Right renal cortex interstitium (tissue), 3 donors: ENCODE measurements at places on chromosomes 4 and X. TPM values are rescaled to one million over a fixed set of nuclear protein-coding genes. Genes with fewer than 3 reads are reported as not detected.

DNA sequence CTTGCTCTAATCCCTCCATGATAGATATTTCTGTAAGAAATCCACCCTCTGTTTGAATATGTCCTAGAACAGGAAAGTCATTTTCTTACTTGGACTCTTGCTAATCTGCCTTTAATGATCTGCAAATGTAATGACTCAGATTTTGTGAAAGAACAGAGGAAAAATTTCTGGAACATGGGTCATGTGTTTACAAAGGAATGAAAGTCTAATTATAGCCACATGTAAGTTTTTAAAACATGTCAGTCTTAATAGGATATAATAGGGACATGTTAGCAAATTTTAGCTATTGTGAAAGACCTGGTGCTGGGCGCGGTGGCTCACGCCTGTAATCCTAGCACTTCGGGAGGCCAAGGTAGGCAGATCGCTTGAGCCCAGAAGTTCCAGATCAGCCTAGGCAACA, 47.6 kb downstream of the GRK4 start:
- no peak for DNase-seq

GRCh38 chrX:117839544-117839943, 277.1 kb downstream of the KLHL13 start:
- DNase-seq = no peak

DNA sequence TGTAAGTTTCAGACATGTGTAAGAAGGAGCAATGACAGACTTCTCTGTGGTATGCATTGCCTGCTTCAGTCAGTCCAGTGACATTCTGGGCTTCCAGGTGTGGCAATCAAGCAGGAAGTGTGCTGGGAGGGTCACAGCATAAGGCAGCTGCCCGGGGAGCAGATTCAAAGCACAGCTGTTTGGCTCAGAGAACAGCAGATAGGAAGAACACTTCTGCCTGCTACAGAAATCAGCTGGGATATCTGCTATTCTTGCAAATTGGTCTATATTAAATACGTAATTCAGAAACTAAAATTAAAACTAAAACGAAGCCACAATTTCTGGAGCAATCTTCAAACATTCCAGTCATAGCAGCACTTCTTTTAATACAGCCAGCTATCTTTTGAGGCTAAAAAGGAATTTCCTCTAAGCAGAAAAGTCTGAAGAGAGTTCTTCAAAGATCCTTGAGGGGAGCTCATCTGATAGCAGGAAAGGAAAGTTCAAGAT, 47.5 kb upstream of the GALNT7 start:
- DNase-seq = no peak

DNA sequence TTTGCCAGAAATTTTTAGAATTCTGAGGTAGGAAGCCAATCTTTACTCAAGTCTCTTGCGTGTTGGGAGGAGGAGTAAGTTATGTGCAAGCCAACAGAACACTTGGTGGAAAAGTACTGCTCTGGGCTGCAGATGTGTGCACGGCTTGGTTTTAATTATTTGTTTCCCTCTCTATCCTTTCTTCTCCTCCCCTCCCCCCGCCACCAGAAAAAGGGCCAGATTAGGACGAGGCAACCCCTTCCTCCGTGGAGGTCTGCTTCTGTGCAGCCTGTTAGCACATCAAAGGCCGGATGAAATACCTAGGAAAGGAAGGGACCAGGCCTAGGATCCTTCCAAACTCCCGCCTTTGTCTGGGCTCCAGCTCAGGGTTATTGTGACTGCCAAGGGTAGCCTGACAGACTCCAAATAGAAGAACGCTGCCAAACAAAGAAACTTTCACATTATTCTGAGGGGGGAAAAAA, 1.0 kb upstream of the PGRMC1 start:
- DNase-seq = no peak

GRCh38 chrX:131558562-131558961, 14.7 kb downstream of the OR13H1 start:
- DNase-seq = no peak

DNA sequence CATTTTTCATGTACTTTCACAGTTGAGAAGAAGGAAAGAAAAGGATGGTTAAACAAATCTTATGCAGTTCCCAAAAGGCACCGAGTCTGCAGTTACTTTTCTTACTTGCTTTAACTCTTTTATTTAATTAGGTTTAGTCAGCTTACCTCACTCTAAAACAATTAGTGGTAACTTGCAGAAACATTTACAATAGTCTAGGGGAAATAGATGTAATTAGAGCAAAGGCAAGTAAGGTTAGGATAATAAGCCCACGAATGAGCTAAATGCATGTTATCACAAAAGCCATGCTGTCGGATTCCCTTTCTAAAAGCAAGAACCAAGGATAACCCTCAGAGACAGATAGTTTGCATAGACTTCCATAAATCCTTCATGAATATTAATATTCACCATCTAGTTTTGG, 82.0 kb upstream of the VCX2 start:
- DNase-seq = no peak

- DNase-seq = no peak
Measured at GRCh38 chrX:53584891-53585290, 101.6 kb downstream of the HUWE1 start.

DNA sequence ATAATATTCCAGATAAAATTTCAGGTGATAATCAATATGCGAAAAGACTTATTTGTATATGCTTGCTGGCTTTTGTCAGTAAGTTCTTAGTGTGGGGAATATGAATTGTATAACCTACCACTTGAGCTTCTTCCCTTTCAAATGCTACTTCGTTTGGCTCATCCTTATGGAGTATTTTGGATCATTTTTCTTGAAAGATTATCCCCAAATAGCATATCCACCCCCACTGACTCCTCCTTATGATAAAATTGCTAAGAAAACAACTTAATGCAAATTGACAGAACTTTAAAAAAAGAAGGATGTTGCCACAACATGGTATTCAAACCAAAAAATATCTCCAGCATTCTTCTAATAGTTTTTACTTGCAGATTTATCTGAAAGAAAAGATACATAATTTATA, 393.3 kb downstream of the PPP3CA start:
- no peak for DNase-seq

DNA sequence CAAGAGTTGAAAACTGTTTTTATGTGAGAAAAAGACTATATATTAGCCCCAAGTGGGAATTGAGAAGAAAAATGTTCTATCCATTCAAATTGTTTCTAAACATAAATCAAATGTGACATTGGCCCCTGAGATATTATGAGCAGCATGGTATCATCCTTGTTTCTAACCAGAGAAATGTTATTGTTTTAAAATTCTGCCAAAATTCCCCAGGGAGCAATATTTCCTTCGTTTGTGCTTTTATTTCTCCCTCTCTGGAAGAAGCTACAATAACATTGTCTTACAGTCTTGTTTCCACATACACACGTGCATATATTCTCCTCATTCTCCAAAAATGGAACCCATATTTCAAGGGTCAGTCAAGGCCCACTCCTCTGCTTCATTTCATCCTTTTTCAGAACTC, 46.7 kb downstream of the MAGEB17 start:
- DNase-seq = no peak

DNA sequence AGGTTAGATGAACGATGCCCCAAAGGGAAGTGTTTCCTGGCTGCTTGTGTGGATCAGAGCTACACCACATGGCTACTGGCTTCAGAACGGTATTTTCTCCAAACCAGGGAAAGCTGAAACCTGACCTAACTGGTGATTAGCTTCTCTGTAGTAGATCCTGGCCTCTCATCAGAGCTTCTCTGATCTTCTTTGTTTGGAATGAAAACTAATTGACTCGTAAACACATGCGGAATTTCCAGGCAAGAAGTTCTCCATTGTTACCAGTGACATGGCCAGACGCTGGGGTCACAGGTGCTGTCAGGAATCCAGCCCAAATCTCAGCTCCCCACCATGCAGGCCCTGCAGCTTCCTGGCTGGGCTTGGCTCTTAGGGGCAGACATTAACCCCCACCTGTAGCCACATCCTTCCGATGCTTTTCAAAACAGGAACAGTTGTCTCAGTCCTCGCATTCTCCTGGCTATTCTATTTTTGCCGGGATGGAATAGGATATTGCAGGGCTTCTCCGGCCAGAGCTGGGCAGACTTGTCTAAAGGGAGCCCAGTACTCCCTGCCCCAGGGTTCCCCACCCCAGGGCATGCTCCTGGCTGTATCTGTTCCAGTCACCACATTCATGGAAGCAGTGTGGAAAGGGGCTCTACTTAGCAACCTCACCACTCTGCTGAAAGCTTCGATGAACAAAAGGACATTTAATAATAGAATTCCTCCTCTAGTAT, 305.4 kb upstream of the F9 start:
- DNase-seq = no peak

DNA sequence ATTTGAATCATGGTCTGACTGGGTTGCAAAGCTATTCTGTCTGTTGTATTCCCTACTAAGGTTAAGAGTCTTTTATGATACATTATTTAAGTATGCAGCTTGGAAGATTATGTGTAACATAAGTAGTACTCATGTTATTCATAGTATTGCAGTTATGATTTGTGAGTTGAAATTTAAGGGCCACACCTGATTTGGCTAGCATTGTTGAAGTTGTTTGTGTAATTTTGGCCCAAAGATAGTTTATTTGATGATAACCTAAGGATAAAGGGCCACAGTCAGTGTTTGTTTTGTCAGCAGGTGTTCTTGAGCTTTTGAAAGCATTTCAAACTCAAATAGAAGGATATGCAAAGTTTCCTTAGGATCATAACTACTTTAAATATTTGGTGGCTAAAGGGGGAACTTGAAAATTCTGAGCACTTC, 38.9 kb downstream of the NUDT9 start:
- no peak for DNase-seq

GRCh38 chr4:123628288-123628687, 231.7 kb downstream of the SPRY1 start:
- no peak for DNase-seq

DNA sequence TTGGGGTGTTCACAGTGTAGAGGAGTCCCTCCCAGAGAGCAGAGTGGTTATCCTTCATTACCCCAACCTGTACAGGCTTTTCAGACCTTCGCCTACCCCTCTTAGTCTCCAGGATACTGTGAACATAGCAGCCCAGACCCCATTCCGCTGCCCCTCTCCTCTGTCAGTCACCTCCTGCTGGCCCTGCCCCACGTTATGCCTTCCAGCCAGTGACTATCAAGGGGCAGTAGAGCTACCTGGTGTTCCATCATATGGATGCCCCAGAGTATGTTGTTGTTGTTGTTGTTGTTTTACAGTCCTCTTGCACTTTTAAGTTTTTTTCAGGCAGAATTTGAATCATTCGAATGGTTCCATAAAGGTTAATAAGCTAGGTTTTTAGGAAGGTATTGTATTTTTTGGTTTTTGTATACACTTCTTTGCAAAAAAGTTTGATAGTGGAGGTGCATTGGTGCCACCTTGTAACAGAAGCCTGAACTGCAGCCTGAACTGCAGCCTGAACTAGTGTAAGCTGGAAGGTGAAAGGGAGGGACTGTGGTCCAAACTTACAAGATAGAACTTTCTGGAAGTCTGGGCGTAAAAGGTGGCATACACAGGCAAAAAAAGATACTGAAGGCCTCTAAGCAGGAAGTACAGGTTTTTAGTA, 101.4 kb upstream of the RAB40AL start:
- no peak for DNase-seq

GRCh38 chr4:52103319-52103718, 52.2 kb downstream of the SPATA18 start:
- DNase-seq = no peak

- no peak for DNase-seq
Measured at GRCh38 chrX:116749943-116750342, 287.2 kb upstream of the CT83 start.

GRCh38 chrX:134025986-134026545, 40.7 kb upstream of the GPC3 start:
- no peak for DNase-seq

DNA sequence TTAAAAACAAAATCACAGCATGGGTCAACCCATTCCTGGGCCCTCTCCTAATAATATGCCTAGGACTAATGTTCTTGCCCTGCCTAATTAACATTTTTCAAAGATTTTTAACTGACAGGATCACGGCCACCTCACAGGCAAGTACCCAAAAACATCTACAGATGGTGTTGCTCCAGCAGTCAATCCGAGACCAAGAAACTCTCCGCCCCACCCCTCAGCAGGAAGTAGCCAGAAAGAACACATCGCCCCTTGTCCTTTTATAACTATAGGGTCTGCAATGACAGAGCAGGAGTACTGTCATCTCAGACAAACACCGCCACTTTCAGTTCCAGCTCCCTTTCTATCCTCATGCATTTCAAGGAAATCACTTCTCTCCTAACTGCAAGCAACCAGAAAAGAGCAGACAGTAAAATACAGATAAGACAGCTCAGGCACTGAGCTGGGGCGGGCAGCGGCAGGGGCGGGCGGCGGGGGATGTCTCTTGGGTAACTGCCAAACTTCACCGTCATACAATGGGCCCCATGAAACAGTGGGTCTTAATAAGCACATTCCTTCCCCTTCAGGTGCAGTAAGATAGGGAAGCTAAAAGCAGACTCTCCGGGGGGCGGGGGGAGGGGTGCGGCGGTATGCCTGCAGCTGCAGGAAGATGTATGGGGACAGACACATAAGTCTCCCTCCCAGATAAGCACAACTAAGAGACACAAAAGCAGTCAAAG, 67.4 kb downstream of the ZNF182 start:
- DNase-seq = no peak

- DNase-seq = no peak
Measured at GRCh38 chrX:9845578-9845952, 59.3 kb downstream of the SHROOM2 start.

GRCh38 chrX:135596495-135596894, 76.0 kb downstream of the INTS6L start:
- no peak for DNase-seq

GRCh38 chrX:44239036-44239435, 104.4 kb downstream of the EFHC2 start:
- no peak for DNase-seq

- DNase-seq = no peak
Measured at GRCh38 chr4:152539556-152540292, 3.8 kb upstream of the FBXW7 start.

DNA sequence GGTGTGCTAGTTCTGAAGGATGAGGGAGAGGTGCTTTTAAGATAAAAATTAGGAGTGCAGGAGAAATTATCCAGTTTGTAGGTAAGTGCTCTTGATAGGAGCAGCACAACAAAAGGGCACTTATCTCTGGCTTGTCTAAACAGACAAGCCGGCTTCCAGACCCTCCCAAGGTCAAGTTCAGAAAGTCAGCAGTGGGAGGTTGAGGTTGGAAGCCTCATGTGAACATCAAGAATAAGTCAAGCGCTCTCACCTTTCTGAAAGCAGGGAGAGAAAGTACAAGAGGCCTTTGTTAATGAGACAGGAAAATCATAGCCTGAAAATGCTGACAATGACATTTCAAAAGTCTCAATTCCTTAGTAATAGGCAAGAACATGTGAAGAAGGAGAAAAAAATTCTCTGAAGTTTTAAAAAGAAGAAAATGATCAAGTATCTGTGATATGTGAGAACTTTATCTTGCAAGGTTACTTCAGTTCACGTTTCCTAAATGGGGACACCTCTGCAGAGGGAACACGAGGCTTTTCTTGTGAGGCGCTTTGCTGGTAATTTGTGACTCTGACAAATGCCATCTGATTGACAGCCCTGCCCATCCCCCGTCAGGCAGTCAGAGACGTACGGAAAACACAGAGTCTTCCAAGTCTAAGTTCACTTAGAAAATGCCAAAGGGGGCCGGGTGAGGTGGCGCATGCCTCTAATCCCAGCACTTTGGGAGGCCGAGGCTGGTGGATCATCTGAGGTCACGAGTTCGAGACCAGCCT, 62.2 kb downstream of the TIGD2 start:
- no peak for DNase-seq

ADAM29 gene
- polyA plus RNA-seq = 0.08 TPM

DIAPH2 gene
- 10.0 TPM for polyA plus RNA-seq

SASH3 gene
- 2.0 TPM for polyA plus RNA-seq

ZNF185 gene
- 49.5 TPM for polyA plus RNA-seq

DMRTC1 gene
- polyA plus RNA-seq = 0.46 TPM

ENPEP gene
- polyA plus RNA-seq = 200 TPM

MAGEB2 gene
- not detected for polyA plus RNA-seq

SEC24D gene
- polyA plus RNA-seq = 41.3 TPM

MECP2 gene
- polyA plus RNA-seq = 27.4 TPM

TREX2 gene
- polyA plus RNA-seq = 0.24 TPM

USP9X gene
- polyA plus RNA-seq = 65.8 TPM

DMP1 gene
- polyA plus RNA-seq = not detected
